Inflammatory macrophage treated with lipopolysaccharide for 1 hour (primary cell): ENCODE measurements at places on chromosomes 1 and 21.

- DNase-seq, result no peak
Measured at GRCh38 chr1:12745992-12746323, at the start of gene CFAP107. CFAP107 (plus strand) TSS chr1:12746200; CDS start chr1:12746431, 231 bp downstream.

GRCh38 chr1:204401730-204402129 is 9.9 kb downstream of the PPP1R15B start:
- DNase-seq, result no peak

DNA sequence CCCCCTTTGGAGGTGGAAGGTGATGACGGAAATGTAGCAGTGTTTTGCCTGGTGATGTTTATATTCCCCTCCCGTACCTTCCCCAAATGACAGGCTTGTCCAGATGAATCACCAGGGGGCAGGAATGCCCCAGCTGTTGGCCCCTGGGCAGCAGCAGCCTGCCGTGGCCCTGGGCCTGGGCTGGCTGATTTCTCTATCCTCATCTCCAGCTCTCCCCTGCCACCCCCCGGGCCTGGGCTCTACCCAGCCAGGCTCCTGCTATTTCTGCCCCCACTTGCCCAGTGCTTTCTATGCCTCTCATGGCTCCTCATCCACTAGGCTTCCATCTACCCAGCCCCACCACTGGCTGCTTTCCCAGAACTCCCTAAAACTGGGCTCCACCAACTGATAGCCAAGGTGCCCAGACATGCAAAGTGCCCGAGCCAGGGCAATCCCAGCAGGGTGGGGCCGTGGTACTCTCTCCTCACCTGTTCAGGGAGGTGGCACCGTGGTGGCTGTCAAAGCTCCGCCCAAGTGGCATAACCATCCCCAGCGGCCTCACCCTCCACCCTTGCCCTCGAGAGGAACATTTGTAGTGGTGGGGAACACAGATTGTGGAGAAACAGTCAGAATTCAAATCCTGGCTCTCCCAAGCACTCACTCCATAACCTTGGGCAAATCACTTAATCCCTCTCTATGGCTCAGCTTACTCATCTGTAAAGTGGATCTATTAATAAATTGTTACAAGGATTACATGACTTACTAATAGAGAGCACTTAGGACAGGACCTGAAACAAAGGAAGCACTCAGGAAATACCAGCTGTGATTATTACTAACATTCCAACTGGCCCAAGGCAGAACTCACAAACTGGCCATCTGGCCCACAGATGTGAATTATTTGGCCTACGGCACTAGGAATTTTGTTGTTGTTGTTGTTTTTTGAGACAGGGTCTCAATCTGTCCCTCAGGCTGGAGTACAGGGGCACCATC is 12.8 kb upstream of the ECE1 start:
- no peak for DNase-seq

DNA sequence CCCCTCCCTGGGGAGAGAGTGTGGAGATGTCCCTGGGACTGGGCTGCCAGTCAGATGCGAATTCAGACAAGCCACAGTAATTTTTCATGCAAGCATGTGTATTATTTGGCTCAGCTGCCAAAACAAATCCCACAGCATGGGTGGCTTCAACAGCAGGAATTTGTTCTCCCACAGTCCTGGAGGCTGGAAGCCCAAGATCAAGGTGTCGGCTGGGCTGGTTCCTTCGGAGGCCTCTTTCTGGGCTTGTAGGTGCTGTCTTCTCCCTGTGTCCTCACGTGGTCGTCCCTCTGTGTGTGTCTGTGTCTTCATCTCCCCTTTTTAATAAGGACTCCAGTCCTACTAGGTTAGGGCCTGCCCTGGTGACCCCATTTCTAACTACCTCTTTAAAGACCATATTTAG is 91.9 kb upstream of the ACTRT2 start:
- DNase-seq, result no peak

- no peak for DNase-seq
Measured at GRCh38 chr1:27980216-27980845, 20.6 kb downstream of the XKR8 start.

DNA sequence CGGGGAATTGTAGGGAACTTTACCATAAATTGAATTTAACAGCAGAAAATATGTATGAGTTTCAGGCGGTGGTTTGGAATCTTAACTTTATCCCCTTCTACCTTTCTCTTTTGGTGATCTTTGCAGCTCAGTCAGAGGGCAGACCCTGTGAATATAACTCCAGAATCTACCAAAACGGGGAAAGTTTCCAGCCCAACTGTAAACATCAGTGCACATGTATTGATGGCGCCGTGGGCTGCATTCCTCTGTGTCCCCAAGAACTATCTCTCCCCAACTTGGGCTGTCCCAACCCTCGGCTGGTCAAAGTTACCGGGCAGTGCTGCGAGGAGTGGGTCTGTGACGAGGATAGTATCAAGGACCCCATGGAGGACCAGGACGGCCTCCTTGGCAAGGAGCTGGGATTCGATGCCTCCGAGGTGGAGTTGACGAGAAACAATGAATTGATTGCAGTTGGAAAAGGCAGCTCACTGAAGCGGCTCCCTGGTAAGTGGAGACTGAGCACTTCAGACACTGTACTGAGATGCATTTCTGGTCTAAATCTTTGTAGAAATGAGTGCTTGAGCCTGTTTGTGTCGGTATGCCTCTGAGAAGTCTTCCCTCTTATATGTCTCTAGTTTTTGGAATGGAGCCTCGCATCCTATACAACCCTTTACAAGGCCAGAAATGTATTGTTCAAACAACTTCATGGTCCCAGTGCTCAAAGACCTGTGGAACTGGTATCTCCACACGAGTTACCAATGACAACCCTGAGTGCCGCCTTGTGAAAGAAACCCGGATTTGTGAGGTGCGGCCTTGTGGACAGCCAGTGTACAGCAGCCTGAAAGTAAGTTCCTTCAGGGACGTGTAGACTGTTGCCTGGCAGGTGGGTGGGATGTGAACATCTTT is 1.5 kb downstream of the CCN1 start:
- DNase-seq, result no peak

- DNase-seq, result no peak
Measured at GRCh38 chr21:41054018-41054578, 113.9 kb upstream of the BACE2 start.

DNA sequence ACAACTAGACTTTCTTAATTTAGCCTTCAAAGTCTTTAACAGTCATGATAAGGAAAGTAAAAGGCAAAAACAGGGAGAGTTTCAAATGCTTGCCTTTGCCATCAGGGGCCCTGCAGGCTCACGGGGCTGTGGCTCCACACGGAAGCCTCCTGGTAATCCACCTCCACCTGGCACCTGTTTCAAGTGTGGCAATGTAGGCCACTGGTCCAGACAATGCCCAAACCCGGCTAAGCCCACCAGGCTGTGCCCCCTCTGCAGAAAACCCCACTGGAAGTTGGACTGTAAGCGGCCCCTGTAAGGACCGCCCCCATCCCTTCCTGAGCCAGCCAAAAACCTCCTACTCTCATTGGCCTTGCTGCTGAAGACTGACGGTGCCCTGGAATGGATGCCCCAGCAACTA is 32.5 kb downstream of the VN1R5 start:
- no peak for DNase-seq
